ENCODE measurements at places on chromosomes 7 and 10. TPM values are rescaled to one million over a fixed set of nuclear protein-coding genes. Genes with fewer than 3 reads are reported as not detected.

DNA sequence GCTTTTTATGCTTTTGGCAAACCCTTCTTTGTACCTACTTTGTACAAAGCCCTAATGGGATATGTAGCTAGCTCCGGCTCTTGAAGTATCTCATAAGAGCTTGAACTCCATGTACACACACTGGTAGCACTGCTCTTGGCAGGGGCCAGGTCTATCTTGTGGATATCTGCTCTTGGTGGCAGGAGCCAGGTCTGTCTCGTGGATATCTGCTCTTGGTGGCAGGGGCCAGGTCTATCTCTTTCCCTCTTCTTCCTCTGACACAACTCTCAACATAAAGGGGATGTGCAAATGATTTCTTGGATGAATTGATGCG, 91.9 kb downstream of the WNT2 start:
- DNase-seq: no peak

- no peak for DNase-seq
Measured at GRCh38 chr7:106358103-106358663, 73.4 kb upstream of the NAMPT start.

Gene C7orf57
- 0.12 TPM for total RNA-seq

Gene LIPN
- not detected for total RNA-seq

DNA sequence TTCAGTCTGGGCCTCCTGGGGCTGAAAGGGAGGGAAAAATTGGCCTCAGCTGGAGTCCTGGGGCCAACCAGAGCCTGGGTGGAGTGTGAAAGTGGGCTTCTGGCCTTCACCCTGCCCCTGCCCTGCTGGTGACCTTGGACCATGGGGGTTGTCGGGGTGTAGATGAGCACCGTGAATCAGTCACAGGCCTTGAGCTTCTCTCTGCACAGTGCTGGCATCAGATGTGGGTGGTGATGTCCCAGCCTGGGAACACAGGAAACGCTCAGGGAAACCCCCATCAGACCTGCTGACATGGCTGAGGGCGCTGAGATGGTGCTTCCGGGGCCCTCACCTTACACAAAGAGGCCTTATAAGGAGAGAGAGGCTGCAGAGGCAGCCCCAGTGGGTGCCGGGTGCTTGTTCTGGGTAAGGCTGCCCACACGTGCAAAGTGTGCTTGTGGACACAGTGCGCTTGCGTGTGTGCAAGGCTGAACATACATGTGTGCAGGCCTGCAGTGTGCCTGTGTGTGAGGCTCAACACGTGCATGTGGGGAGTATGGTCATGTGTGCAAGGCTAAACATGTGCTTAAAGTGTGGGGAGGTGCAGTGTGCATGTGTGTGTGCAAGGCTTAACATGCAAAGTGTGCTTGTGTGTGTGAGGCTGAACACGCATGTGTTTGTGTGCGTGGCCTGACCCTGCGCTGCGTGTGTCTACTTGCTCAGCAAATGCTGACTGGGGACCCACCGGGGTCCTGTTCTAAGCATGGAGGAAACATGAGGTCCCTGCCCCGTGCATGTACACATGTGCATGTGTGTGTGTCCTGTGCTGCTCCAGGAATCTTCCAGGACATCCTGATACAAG, 6.5 kb downstream of the ARPC1B start:
- no peak for DNase-seq

DNA sequence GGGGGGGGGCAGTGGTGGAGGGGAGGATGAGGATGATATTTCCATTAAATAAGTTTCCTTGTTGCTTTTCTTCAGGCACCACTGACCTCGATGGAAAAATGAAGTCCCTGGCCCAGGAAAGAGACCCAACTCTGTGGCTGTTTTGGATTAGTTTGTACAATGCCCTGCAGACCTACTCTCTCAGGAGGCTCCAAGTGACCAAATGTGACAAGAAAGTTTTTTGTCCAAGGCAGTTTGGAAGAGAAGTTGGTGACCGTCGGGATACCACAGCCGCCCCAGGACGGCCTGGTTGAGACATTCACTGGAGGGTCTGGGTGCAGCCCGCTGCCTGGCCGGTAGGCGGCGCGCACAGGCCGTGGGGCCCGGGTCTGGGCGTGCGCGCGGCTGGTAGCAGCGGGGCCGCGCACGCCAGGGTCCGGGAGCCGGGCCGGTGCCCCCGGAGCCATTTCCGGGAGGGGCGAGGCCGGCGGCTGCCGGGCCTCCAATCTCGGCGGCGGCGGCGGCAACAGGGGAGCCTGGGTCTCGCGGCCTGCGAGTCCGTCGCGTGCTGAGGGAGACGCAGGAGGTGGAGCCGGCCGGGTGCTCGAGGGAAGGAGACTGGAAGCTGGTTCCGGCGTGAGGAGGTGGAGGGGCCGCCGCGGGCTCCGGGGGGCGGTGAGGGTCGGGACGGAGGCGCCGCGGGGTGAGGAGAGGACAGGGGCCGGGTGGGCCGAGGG, at the start of gene SGPL1:
SGPL1 (plus strand) TSS at position 445 of the 716 bp plus-strand sequence. CDS start 906 bp downstream, outside the sequence.
- peak; percentile 89 for DNase-seq

DNA sequence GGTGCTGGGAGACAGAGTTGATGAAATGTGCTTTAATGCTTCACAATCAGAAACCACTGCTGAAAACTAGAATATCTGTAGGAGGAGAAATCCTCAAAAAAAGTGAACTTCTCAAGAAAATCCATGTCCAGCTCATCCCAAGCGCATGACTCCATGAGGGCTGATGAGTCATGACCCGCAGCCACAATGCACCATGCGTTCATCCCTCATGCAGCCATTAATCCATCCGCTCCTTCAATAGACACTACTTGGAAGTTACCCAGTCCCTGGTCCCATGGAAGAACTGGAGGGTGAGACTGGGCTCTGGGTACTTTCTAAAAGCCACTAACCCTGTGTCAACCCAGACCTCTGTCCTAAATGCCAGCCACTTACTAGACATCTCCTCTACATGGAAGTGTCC, 24.4 kb downstream of the TMEM273 start:
- DNase-seq: no peak

- no peak for DNase-seq
Measured at GRCh38 chr10:53597835-53598251, 825.3 kb upstream of the MBL2 start.

Gene MOGAT3
- not detected for total RNA-seq

Gene DDC
- not detected for total RNA-seq

DNA sequence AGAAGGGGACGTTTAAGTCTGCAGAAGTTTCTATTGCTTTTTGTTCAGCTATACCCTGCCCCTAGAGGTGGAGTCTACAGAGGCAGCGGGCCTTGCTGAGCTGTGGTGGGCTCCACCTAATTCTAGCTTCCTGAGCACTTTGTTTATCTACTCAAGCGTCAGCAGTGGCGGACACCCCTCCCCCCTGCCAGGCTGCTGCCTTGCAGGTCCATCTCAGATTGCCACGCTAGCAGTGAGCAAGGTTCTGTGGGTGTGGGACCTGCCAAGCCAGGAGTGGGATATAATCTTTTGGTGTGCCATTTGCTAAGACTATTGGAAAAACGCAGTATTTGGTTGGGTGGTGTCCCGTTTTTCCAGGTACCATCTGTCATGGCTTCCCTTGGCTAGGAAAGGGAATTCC, 147.3 kb upstream of the PRPS1L1 start:
- no peak for DNase-seq

GRCh38 chr7:116034411-116034810, 3.8 kb upstream of the TFEC start:
- no peak for DNase-seq

DNA sequence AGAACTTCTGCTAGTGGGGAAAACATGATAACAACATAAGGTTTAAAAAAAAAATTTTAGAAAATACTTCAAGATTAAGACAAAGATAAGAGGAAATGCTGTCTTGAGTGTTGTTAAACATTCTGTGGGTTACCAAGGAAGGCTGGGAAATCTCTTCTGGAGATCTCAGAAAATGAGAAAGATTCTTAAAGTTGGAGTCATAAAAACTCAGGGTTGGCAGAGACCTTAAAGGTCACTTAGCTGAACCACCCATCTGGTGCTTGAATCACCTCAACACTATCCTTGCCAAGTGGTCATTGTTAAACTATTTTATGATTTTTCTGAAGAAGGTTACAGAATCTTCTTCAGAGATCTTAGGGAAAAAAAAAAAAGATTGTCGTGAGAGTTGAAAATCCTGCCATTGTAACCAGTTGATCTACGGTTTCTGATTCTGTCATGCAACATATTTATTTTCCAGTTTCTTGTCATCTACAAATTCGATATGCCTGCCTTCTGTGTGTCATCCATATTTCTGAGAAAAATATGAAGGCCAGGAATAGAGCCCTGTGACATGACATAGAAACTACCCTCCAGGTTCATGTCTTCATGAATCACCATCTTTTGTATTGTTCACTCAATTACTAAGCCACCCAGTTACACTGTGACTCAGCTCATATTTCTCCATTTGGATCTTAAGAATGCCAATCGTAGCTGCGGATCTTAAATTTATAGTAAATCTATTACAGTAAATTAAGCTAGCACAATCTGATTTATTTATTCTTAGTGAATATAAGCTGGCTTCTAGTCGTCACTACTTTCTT, 179.2 kb downstream of the ST7 start:
- no peak for DNase-seq

Gene MET
- 15.7 TPM for total RNA-seq

DNA sequence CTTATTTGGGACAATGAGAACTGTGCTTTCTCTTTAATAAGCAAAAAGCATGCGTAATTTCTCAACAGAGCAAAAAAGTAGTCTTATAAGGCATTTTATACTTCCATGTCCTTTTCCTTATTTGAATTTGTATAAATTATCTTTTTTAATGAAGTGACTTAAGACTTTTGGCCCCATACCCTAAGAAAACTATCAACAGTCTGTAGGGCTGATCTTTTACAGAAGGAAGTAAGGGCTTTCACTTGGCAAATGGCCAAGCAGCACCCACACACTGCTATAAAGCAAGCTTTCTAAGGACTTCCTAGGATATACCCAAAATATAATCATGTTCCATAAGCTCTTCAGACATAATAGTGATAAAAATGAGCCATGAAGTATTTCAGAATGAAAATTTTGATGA, 3.4 kb downstream of the CRPPA start:
- DNase-seq: no peak

GRCh38 chr10:103086261-103086660, 106.8 kb downstream of the NT5C2 start:
- no peak for DNase-seq

Gene CFAP58
- 3.8 TPM for total RNA-seq

GRCh38 chr7:27243340-27244163, 950 bp downstream of the EVX1 start:
- no peak for DNase-seq

DNA sequence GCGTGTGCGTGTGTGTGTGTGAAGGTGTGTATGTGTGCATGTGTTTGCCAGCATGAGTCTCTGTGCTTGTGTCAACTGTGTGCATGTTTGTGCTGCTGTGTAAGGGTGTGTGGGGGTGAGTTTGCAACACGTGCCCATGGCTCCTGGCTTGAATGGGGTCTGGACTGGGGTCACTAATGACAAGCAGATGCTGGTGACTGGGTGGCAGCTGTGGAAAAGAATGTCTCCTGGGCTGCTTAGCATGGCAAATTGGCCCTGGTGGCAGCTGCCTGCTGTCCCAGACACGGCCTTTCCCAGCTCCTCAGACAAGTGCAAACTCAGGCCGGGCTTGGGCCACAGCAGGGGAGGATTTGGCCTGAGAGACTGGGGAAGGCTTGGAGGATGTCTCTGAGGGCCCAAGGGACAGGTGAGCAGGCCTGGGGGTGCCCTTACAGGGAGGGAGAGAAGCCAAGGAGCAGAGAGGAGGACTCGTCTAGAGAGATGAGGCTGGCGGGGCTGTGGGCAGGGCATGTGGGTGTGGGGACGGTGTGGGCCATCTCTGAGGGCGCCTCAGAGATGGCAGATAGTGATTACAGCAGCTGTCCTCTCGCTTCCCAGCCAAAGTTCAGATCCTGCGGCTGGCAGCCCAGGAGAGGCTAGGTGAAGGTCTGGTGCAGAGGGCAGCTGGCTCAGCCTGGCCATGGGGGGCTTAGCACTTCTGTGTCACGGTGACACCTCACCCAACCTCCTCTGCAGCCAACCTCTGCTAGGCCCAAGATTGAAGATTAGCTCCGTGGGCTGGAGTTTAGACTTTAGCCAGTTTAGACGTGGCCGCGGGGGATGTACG, 1.5 kb downstream of the AQP1 start:
- DNase-seq: no peak

Gene LIPK
- not detected for total RNA-seq

Gene BUD23
- 70.3 TPM for total RNA-seq

Gene CNPY4
- total RNA-seq: 13.3 TPM

- peak; percentile 90 for DNase-seq
Measured at GRCh38 chr10:44801383-44802327, 109.5 kb upstream of the TMEM72 start.

- DNase-seq: no peak
Measured at GRCh38 chr7:37728747-37729146, 45.2 kb downstream of the GPR141 start.

Gene KRIT1
- total RNA-seq: 31.6 TPM

DNA sequence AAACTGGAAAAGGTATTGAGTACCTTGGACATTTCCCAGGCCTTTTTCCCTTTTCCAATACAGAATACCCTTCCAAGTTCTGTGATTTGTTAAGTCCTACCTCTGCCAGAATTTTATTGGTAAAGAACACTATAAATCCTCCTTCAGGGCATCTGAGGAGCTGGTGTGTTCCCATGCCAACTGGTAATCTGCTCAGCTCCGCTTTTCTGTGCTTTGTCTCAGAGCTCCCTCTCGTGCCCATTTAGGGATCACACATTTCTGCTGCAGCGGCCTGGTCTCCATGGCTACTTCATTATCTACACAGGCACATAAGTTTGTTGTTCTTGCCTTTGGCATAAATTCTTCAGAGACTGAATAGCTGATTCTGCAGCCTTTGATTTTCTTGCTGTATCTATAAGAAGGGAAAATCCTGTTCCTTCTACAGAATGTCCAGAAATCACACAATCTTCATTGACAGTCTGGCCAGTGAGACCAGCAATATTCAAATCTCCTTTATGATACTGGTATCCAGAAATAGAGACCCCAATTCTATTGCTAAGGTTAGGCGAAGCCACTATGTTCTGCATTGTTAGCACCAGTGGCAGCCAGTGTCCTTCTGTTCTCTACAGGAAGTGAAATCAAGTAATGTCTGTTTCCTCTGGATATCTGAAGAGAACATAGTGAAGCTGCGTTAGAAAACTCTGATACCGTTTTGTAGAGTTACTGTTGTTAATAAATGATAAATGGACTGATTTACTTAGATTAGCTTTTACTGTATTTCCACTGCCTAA, 51.9 kb downstream of the DENND11 start:
- peak; percentile 63 for DNase-seq

DNA sequence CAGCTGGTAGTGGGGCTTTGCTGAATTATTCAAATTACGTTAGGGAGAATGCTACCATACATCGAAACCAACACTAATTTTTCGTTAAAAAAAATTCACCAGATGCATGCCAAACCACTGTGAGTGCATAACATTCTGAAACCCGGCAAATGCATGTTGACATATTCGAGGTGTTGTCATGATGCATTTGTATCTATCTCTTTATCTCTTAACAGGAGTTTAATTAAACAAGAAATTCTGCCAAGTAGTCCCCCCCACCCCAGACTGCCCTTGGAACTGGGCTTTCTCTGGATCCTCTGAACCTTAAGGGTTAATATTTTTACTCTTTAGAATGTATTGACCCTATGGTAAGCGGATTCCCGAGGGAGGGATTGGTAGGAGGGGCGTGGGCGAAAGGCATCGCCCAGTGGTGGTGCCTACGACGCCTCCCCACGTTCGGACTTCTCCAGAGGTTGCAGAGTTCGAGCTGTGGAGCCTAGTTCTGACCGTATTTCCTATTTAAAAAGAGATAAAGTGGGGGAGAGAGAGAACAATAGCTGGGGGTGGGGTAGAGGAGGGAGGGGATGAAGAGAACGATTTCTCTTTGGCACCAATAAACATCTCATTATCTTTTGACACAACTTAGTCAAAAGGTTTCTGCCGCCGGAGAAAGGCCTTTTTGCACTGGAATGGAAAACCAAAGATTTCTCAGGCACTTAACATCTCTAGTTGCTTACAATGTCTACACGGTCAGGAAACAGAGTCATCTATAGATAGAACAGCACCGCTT, 7.2 kb downstream of the DLX6 start:
- no peak for DNase-seq

Measured in left cardiac atrium (tissue), 4 donors.